ENCODE measurements at places on chromosomes 2 and 18.

- no peak for DNase-seq
These were observed 427.7 kb downstream of the METTL4 start for GRCh38 chr18:2143636-2144035.

GRCh38 chr18:62140259-62140658 is 46.6 kb downstream of the PIGN start:
- no peak for DNase-seq

DNA sequence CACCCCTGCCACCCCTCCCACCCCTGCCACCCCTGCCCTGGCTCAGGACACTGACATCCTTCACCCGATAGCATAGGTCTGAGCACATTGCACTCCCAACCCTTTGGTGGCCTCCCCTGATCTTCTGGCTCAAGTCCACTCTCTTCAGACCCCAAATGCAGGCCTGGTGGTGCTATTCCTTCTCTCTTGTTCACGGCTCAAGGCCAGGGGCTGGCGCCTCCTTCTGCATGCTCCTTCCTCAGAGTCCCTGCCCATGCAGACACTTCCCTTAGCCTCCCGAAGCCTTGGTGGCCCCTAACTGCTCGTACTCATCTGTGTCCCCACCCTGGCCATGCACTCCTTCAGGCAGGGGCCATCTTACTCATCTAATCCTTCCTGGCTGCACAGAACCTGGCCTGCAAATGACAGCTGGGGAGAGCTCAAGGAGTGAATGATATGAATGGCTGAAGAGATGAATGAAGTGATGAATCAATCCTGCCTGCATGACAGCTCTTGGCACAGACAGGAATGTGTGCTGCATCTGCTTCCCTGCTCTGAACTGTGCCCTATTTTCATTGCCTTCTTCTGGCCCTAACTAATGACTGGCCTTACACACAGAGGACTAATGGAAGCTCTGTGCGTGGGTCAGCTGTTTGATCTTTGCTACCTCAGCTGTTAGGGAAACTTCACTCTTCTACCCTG is 290.8 kb downstream of the DYSF start:
- no peak for DNase-seq

GRCh38 chr2:135829378-135830135 is 7.4 kb downstream of the LCT start:
- no peak for DNase-seq

DNA sequence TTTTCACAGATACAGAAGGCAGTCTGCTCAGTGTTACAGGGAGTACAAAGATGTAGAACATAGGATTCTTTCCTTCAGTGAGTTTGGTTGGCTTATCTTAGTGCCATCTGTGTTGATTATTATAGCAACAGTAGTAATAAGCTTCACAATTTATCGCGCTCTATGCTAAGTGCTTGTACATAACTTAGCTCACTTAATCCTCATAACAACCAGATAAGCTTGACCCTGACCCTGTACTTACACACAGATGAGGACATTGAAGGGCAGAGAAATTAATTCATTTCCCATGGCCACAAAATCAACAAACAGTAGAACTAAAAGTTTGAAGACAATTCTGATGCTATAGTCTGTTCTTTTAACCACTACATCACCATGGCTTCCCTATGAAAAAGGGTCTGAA is 121.8 kb downstream of the SPHKAP start:
- no peak for DNase-seq

- DNase-seq: no peak
These were observed 56.3 kb downstream of the POMC start for GRCh38 chr2:25112113-25112512.

DNA sequence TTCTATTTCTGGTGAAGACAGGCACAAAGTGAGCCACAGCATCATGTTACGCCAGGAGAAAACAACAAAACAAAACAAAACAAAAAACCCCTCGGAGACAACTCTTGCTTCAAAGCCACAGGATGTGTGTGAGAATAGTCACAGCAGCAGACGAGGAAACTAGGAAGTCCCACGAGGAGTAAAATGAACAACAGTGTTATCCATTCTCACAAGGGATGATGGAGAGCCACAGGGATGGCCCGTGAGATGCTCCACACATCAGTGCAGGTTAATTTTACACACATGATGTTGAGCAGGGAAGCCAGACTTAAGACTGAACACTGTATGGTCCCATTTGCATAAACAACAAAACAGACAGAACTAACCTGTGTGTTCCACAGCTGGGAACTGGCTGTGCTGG is 128.5 kb upstream of the TMEM18 start:
- DNase-seq: no peak

GRCh38 chr18:78239090-78239457 is 740.5 kb upstream of the SALL3 start:
- no peak for DNase-seq
